Amniotic epithelial cell (primary cell): ENCODE measurements at places on chromosomes 11 and 22.

DNA sequence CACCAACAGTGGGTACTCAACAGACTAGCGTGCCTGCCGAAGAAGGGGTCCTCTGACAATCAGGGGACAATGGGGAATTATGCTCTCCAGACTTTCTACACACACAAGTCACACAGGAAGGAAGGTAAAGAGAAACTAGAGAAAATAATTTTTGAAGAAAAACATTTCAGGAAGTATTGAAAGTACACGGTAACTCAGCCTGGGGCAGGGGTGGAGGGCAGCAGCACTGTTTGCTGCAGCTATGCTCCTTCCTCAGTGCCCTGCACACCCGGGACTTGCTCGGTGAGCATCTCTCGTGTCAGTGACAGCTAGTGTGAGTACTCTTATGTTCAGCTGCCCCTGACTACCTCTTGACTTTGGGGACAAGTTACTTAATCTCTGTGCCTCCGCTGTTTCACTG, 18.0 kb upstream of the APOA1 start:
- no peak for DNase-seq

GRCh38 chr22:23220485-23221350, 40.4 kb downstream of the BCR start:
- DNase-seq: no peak

GRCh38 chr11:16841984-16842383, 103.5 kb downstream of the C11orf58 start:
- no peak for DNase-seq

GRCh38 chr11:11072067-11072466, 214.2 kb upstream of the ZBED5 start:
- no peak for DNase-seq

GRCh38 chr22:20118300-20119020, 1.4 kb upstream of the TRMT2A start:
- no peak for DNase-seq
